NCI-H510A (cell line): ENCODE measurements at places on chromosomes 7 and 10.

DNA sequence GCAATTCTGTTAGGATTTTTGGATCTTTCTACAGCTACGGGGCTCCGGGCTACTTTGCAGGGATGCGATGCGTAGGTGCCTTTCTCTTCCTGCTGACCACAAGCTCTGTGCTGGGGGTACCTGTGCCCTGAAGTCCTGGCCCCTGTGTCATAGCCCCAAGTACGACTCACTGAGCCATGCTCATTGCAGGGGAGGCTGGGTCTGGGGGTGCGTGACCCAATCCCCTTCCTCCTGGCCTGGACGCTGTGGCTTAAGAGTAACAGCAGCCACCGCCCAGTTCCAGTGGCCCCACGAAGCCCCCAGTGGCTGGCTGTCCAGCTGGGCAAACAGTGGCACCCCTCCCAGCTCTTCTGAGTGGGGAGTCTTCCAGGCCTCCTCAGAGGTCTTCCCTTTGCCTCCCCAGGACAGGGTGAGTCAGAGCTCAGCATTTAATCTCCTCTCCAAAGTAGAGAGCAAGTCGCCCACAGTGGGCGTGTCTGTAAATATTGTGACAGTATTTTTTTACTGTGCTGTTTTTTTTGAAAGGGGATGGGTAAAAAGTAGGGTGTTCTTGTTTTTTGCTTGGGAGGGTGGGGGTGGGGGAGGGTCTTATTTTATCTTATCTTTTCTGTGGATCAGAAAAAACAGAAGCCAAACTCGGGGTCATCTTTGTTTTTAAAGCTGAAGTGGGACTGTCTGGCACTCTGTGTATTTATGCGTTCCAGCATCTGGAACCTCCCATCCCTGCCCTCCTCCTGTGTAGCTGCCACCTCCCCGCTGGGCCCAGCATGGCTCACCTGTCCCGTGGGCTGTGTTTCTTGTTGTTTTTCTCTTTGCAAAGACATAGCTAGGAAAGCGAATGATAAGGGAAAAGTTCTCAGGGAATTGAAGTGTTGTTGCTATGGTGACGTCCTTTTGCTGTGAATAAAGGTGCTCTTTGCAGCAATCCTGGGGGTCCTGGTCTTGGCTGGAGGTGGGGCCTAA lies 8.2 kb downstream of the LFNG start:
- DNase-seq: peak; percentile 86

DNA sequence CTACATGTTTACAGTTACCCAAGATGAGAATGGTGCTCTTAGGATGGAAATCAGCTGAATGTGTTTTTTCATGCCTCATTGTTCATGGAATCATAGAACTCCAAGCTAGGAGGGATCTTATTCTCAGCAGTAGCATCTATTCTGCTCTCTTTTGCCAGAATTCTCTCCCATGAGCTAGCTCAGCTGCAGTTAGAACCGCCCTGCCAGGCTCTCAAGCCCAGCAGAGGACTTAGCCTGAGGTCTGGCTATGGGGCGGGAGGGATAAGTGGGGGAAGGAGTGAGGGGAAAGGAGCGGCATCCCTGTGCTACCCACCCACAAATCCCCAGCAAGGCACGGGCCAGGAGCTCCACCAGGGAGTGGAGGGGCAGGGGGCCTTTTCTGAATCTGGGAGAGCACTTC lies 120.7 kb upstream of the PLXNA4 start:
- DNase-seq: no peak

GRCh38 chr10:76544789-76545188 lies 1092.8 kb downstream of the KCNMA1 start:
- DNase-seq: no peak

DNA sequence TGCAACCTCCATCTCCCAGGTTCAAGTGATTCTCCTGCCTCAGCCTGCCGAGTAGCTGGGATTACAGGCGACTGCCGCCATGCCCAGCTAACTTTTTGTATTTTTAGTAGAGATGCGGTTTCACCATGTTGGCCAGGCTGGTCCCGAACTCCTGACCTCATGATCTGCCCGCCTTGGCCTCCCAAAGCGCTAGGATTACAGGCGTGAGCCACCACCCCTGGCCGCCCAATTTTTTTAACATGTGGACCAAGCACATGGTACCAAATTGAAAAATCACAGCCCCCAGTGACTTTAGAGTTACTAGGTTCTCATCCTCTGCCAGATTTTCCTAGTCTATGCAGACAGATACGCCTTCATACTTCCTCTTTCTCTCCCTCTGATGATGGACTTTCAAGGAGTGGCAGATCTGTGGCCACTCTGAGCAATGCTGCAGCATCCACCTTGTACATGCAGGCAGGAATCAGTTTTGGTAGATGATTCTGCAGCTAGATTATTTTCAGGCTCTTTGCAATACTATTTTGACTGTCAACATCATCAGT lies 34.0 kb upstream of the EZH2 start:
- DNase-seq: no peak

GRCh38 chr10:12344375-12345110 lies 4.8 kb upstream of the CAMK1D start:
- DNase-seq: no peak

DNA sequence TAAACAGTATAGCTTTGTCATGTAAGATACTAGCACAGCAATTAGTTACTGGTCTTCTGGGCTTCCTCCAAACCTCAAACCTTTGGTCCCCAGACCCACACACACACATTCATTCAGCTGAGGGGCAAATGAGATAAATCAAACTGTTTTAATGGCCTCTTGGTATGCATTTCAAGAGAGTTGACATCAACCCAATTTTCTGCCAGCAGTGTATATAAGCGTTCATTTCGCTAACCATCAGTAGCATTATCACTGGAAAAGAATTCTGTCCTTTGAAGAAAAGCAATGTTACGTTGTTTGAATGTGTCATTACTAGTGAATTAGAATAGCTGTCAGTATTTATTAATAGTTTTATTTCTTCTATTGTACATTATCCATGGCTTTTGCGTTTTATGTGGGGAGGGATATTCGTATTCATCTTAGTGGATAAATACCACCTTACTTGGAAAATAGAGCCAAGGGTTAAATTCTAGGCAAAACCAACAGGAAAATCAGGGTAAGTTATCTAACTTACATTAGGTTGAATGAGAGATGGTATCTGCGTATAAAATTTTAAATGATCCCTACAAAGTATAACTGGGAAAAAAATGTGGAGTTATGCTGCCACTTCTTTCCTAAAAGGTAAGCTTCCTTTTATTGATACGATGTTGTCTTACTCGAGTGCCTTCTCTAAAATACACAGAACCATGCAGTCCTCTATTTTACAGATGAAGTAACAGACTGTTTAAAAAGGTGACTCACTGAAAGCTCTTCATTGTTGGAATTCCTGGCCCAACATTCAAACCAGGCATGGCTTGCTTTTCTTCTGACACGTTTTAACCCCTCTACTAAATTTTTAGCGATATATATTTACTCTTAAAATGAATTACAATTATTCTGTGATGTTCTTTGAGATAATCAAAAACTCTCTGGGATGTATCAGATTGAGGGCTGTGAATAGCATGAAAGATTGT lies 2.0 kb upstream of the ZMYND11 start:
- no peak for DNase-seq

GRCh38 chr10:124339119-124340032 lies 79.3 kb downstream of the OAT start:
- DNase-seq: no peak

DNA sequence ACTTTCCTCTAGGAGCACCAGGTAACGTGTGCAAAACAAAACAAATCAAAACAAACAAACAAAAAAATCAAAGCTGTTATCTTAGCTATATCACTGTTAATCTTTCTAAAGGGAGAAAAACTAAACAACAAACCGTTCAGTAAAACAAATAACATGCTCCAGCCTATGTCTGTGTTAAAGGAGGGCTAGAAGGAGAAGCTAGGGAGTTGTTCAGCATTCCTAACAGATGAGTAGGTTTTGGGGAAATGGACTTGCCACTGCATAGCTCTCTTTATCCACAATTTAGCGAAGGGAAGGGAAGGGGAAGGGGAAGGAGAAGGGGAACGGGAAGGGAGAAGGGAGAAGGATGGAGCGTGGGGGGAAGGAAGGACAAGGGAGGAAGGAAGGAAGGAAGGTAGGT lies 134.2 kb upstream of the AKR1E2 start:
- no peak for DNase-seq
